NCI-H1417 (cell line): ENCODE measurements at places on chromosomes 16 and 17.

GRCh38 chr17:43878260-43879175 lies 28.8 kb downstream of the MPP2 start:
- peak; percentile 49 for DNase-seq

DNA sequence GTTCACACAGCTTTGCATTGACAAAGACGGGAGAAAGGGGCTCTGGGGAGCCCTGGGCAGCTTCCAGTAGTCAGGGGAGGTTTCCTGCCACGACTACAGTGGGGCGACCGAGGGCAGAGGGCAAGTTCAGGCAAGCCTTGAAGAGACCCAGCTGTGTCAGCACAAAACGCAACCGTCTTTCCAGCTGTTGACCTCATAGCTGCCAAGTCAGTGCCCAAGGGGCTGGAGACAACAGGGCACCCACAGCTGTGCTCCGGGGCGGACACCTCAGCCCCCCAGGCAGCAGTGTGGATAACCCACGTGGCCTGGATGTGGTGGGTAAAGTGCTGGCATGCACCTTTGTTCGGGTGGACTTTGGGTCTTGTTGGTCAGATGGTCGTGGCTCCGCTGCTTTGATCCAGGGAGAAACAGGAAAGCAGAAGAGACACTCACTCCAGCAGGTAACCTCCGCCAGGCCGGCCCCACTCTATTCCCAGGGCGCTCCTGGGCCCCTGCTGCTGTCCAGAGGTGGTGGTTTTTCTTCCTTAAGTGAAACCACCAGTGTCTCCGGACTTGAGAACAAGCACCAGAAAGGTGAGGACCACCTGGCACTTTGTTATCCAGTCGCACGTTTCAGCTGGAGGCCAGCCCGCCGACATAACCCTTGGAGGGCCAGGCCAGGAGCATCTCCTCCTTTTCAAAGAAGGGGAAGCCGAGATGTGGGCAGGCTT lies 17.6 kb upstream of the CBX2 start:
- no peak for DNase-seq

- DNase-seq = no peak
These were observed 48.9 kb downstream of the IRX6 start for GRCh38 chr16:55372792-55373488.

- no peak for DNase-seq
These were observed 2.1 kb downstream of the NMT1 start for GRCh38 chr17:45063198-45063597.

DNA sequence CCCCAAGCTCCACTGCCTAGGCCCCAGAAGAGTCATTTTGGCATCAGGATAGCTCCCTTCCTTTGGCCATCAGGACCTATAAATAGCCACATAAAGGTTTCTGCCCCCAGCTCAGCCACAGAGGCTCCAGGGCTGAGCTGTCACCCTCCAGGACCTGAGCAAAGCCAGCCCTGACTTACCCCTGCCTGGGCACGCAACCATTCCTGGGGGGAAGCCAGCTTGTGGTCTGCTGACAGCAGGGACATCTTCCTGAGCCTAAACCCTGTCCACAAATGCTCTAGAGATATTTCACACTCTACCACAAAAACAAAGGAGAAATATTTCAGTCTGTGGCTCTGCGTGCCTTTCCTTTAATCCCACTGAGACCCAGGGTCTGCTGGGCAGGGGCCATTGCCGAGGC lies 123.7 kb upstream of the CCL2 start:
- no peak for DNase-seq

- DNase-seq = no peak
These were observed 110.3 kb downstream of the CYB561 start for GRCh38 chr17:63335831-63336230.

DNA sequence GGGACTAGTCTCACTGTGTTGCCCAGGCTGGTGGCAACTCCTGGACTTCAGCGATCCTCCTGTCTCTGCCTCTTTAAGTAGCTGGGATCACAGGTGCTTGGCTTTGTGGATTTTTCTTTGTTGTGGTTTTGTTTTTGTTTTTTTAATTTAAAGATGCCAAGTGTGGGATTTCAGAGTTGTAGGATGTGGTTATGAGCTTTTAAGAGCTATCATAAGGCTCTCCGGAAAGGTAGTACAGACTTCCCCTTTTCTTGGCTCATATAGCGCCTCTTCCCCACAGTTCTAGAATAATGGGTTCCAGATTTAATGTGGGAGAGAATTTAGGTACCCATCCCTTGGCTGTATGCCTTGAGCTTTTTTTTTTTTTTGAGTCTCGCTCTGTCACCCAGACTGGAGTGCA lies 17.1 kb downstream of the AKAP1 start:
- DNase-seq = no peak

- DNase-seq = no peak
These were observed 22.2 kb upstream of the ALKBH5 start for GRCh38 chr17:18161207-18162145.

DNA sequence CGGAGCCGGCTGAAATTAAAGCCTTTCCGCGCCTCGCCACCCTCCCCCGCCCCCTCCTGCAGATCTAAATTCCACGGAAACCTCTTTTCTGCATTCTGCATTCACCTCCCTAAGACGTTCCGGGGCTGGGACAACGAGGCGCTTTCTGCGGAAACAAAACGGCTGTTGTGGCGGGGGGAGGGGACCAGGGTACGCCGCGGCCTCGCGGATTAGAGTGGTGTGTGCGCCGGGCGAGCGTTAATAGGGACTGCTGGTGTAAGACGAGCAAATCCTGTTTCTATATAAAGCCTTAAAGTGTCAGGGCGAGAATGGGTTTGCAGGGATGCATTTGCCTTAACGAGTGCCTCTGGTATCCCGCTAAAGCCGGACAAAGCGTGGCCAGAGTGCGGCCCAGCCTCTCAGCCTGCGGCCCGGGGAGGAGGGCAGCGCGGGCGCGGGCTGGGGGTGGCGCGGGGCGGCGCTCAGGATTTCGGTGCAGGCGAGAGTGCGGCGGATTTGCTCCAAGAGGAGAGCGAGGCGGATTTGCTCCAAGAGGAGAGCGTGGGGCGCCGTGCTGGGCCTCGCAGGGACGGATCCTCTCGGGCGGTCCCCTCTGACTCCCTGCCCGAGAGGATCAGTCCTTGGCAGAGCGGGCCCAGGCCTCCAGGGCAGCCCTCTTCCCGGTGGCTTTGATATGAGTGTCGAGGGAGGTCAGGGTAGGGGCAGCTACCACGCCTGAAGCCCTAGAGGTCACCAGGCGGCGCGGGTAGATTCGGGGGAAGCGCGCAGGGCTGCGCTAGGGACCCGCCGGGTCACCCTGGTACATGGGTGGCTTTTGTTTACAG lies 5.1 kb downstream of the BAHCC1 start:
- DNase-seq = no peak

GRCh38 chr17:77285594-77286390 lies 145.0 kb downstream of the SEC14L1 start:
- DNase-seq = peak; percentile 63

- DNase-seq = no peak
These were observed 15.0 kb downstream of the B9D1 start for GRCh38 chr17:19347323-19348080.

DNA sequence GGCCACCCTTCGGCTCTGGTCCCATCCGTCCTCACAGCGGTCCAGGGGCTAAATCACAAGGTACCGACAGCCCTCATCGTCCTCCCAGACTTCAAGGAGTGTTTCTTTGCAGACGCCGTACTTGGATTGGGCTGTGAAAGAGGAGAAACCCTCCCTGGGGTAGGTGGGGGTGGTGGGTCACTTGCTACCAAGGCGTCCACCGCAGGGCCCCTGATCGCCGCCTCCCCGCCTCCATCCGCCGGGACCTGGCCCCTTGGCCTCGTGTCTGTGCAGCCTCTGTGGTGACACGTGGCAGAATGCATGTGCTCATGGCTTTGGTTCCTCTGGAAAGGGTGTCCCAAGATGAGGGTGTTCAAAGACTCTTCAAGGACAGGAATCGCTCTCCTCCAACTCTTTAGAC lies 151.4 kb downstream of the BANP start:
- DNase-seq = no peak

GRCh38 chr17:13871261-13871660 lies 198.0 kb upstream of the COX10 start:
- DNase-seq = no peak

DNA sequence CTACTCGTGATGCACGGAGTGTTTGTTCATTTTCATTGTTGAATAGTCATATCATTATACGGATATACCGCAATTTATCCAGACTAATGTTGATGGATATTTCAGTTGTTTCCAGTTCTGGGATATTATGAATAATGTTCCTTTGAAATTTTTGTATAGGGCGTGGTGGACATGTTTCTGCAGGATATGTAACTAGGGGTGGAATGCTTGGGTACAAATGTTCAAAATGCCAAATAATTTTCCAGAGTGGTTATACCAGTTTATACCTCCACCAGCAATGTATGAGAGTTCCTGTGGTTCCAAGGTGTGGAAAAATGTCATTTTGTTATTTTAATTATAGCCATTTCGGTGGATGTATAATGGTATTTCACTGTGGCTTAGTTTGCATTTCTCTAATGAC lies 53.6 kb downstream of the NUP88 start:
- no peak for DNase-seq

DNA sequence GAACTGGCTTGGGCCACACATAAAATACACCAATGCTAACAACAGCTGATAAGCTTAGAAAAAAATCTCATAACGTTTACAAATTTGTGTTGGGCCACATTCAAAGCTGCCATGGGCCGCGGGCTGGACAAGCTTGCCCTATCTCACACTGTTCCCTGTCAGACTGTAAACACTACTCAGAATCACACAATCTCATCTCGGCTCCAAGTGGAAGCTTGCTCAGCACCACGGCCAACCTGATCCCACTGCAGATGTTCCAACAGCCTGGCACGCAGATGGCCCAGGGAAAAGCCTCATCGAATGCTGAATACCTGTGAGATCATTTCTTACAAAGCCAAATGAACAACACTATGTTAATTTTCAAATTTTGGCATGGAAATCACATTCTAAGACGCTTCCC lies 125.8 kb downstream of the ANKRD11 start:
- DNase-seq = no peak

DNA sequence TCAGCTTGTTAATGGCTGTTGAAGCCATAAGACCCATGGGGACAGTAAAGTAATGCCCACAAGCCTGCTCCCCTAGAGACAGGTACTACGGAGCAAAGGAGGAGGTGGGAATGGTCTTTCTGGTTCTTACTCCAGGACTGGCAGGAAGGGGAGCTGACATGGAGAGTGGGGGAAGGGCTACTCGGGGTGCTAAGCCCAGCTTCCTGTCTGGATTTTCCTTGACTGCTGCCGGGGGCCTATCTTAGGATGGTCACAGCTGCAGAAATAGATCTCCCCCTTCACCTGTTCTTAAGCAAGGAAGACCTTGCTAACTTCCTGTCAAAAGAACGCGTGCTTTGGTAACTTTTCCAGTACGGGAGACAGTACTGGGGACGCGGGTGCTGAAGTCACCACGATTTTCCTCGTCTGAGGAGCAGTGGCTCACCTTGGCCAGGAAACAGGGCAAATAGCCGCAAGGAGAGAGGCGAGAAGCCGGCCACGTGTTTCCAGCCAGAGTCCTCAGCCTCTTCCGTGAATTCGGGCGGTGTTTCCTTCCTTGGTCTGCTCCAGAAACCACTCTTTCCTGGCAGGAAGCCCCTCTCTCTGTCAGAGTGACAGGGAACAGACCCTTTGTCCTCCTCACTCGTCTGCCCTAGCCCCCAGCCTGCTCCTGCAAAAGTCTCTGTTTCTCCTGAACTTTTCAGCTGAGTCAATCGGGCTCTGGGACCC lies 656 bp upstream of the PRR29 start:
- DNase-seq = no peak

DNA sequence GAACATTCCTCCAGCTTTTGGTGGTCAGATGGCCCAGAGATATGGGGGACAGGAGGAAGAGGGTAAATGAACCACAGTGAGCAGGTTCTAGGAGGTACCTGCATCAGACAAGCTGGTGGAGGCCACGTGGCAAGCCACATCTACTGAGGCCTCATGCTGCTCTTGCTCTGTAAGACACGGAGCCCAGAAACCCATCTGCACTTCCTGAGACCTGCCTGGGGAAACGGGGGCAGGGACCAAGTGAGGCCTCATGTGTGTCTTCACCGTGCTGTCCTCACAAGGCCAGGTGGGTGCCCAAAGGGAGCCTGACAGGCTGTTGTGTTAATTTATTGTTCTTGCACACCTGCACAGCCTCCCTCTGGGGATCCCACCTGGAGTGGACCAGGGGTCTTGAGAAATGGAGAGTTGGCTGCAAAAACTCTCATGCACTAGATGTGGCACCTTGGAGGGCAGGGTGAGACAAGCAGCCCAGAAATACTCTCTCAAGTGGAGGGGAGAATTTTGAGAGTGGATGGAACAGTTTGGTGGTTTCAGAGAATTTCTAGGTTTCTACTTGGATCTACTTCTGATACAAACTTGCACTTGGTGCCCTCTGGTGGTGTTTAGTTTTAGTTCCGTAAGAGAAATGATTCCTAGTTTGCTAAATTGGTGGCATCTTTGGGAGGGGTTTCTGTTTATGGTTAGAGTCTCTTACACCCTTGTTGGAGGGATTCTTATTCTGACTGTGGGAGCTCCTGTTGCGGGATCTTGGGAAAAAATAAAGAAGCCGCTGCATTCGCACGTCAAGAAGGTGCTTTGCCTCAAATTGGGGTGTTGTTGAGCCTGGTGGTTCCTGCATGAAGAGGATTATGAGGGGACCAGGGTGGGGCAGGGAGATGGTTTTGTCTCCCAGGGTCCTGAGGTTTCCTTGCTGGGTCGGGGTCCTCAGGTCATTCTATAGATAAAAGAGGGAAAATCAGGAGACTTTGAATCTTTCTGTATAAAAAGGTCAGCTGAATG lies 47.5 kb downstream of the SLC6A2 start:
- peak; percentile 47 for DNase-seq

- DNase-seq = no peak
These were observed 65.4 kb downstream of the CMIP start for GRCh38 chr16:81510016-81510415.

GRCh38 chr16:3837851-3838586 lies 42.5 kb downstream of the CREBBP start:
- no peak for DNase-seq

- DNase-seq = no peak
These were observed 78.8 kb downstream of the LMF1 start for GRCh38 chr16:892006-892405.

GRCh38 chr16:22726868-22727267 lies 87.1 kb upstream of the HS3ST2 start:
- DNase-seq = no peak

- no peak for DNase-seq
These were observed 122.6 kb upstream of the RPL38 start for GRCh38 chr17:74080656-74081582.

DNA sequence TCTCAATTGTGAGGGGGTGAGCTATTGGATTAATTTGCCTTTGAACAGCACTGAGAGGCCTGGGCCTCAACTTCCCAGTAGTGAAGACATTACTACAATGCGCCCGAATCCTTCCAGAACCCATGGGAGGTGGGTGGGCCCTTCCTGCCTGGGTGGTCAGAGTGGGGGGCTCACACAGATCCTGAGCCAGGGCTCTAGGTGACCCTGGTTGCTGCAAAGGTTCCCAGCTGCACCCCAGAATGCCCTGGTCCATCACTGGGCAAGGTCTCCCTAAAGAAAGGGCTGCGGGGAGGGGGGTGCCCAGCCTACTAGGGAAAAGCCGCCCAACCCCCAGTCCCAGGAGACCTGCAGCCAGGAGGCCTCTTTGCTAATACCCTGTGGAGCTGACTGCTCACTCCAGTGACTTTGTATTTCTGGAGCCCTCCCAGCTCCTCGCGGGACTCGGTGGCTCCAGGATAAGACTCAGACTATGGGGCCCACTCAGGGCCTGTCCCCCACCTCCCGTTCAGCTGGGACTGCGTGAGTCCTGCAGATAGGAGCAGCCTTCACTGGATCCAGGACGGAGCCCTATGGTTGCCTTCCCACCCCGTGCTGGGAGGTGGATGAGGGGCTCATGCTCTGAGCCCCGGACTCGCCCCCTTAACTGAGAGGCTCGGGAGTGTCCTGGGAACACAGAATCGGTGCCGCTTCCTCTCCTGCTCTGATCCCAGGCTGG lies 40.2 kb downstream of the SLC7A5 start:
- peak; percentile 19 for DNase-seq

- no peak for DNase-seq
These were observed 188.3 kb downstream of the IRX3 start for GRCh38 chr16:54098247-54098646.
